Stimulated activated CD4-positive, alpha-beta T cell treated with anti-CD3 and anti-CD28 coated beads, Interleukin-1b, Interleukin-23, amount 100 ng/mL, for 4 hours (primary cell): ENCODE measurements at places on chromosomes 12 and 14.

GRCh38 chr12:68374307-68374982 lies 42.3 kb upstream of the MDM1 start:
- peak; percentile 27 for DNase-seq

DNA sequence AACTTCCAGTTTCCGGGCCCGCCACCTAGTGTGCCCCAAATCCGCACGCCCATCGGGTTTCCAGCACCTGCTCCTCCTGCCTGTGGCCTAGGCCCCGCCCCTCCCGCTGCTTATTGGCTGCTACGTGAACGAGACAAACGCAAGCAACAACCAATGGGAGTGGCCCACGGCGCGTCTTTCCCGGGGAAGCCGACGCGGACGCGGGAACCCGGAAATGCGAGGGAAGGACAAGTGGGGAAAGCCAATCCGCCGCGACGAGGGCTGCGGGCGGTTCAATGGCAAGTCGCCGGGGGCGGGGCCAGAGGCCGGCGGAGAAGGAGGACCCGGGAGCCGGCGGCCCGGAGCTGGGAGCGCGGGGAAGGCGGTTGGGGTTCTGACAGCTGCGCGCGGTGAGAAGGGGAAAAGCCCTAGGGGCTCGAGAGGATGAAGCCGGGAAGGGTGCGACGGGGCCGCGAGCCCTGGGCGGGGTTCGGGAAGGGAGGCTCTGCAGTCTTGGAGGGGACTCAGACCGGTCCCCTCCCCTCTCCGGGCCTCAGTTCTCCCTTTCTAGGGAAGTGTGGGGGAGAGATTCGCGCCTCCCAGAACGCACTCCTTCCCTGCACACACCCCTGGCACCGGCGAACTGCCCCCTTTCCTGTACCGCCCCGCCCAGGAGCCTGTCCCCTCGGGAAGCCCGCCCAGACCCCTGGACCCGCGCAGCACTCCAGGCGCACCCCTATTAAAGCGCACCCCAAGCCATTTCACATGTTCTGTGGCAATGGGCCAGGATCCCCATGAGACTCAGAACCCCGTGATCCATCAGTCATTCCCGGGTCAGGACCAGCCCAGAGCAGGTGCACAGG lies at the start of gene FICD:
TSS of gene FICD (plus strand) at position 305 of the 842 bp plus-strand sequence. CDS start 1,696 bp downstream, outside the sequence.
- peak; percentile 99 for DNase-seq

GRCh38 chr14:99211410-99211809 lies 60.6 kb downstream of the BCL11B start:
- DNase-seq = no peak

DNA sequence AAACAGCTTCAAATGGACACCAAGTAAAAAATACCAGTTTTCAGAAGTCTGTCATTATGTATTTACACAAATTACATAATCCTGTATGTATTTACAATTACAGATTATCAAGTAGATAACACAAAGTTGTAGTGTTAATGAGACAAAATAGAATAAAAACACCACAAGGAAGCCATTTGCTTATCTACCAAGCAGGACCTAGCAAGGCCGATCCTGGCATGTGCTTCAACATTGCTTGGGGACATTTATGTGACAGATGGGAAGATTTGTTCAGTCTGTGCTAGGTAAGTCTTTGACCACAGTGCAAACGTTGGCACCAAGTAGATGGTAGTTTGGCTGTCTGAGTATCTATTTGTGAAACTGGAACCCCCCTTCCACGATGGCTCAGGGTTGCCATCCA lies 35.8 kb downstream of the BCAT1 start:
- no peak for DNase-seq
